ENCODE measurements at places on chromosomes 3 and 15.

GRCh38 chr3:27910456-27910855 lies 188.3 kb upstream of the EOMES start:
- DNase-seq, result no peak

GRCh38 chr15:48966595-48967301 lies 3.0 kb upstream of the SHC4 start:
- no peak for DNase-seq

- DNase-seq, result peak; percentile 90
Observed at GRCh38 chr3:194333212-194333980, 17.7 kb downstream of the CPN2 start.

- DNase-seq, result no peak
Observed at GRCh38 chr15:56776839-56777238, 43.5 kb upstream of the ZNF280D start.

- DNase-seq, result no peak
Observed at GRCh38 chr3:134857356-134857755, 62.3 kb downstream of the EPHB1 start.

DNA sequence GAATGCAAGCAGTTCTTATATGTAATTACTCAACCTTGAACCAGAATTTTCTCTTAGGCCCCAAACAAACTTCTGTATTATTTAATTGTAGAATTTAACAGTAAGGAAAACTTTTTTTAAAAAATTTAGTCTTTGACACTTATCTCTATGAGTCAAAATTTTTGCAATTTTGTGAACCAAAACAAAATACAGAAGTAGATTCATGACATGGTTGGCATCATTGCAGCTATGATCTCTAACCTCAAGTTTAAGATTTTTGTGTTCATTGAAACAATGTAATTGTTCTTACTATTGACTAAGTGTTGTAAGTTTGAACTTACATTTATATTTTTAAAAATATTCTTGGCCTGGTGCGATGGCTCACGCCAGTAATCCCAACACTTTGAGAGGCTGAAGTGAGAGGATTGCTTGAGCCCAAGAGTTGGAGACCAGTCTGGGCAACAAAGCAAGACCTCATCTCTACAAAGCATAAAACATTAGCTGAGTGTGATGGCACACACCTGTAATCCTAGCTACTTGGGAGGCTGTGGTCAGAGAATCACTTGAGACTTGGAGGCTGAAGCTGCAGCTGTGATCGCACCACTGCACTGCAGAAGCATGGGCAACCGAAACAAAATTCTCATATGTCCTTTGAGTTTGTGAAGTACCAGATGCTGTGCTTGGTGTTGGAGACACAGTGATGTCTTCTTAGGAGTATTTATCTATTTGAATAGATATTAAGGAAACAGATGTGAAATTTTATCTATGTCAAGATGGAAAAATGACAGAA lies 39.7 kb downstream of the STT3B start:
- no peak for DNase-seq

DNA sequence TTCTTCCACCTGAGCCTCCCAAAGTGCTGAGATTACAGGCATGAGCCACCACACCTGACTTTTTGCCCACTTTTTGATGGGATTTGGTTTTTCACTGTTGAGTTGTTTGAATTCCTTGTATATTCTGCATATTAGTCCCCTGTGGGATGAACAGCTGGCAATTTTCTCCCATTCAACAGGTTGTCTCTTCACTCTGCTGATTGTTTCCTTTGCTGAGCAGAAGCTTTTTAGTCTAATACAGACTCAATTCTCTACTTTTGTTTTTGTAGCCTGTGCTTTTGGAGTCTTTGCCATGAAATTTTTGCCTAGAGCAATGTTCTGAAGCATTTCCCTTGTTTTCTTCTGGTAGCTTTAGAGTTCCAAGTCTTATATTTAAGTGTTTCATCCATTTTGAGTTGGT lies 62.7 kb upstream of the MFGE8 start:
- no peak for DNase-seq

DNA sequence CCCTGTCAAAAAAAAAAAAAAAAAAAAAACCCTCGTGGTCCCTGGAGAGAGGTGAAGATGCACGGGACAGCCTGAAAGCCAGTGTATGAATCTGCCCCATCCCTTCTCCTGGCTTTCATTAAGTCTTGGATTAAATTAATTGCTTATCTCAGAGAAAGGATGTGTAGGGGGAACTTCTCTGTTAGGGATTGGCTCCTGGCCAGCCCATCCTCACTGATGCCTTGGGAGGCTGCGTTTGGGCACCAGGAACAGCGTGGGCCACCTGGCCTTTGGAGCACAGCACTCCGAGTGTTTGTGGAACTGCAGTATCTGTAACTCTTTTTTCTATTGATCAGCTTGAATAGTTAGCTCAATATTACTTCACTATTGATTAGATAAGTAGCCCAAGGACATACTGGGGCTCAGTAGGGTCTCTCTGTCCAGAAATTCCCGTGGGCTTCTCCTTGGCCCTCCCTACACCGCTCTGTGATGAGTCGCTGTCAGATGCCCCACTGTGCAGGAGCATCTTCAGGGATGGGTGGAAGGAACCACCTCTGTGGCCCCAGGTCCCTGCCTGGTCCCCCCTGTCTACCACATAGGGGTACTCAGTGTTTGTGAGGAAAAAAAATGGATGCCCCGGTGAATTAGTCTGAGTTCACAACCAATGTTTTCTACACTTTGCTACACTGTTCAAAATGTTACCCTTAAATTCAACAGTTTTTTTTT lies 2.0 kb downstream of the PXYLP1 start:
- no peak for DNase-seq

- DNase-seq, result no peak
Observed at GRCh38 chr15:26887926-26888666, 21.2 kb downstream of the GABRA5 start.

- DNase-seq, result no peak
Observed at GRCh38 chr3:194422188-194422587, 23.1 kb upstream of the GP5 start.

DNA sequence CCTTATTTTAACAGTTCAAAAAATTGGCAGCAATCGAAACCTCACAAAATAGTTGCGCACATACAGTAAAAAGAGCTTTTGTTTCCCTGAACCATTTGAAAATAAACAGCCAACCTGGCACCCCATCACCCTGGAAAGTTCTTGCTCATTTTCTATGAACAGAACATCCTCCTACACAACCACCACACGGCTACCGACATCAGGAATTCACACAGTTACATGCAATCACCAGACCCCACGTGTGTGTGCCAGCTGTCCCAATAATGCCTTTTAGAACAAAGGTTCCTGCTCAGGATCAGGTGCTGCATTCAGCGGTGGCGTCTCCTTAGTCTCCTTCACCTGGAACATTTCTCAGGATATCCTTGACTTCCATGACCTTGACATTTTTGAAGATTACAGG lies 186.5 kb downstream of the KLF13 start:
- no peak for DNase-seq

DNA sequence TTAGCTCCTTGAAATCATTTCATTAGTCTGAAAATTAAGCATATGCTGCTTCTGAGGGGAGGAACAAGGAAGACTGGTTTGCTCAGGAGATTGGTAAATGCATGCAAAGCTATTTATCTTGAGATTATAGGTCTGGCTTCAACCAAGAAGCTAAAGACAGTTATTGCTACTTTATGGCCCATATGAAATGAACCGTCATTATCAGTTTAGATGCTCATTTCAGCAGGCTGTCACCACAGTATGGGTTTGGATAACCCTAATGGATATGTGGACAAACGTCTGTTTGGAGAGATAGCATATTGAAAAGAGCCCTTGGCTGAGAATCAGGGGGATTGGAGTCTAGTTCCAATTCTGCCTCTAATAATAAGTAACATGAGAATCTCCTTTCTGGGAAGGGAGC lies 922.6 kb downstream of the TUSC7 start:
- DNase-seq, result no peak

GRCh38 chr3:46059432-46059831 lies 32.1 kb upstream of the XCR1 start:
- no peak for DNase-seq

- DNase-seq, result no peak
Observed at GRCh38 chr15:98126326-98127085, 166.0 kb downstream of the ARRDC4 start.

- no peak for DNase-seq
Observed at GRCh38 chr3:40042752-40043443, 233.5 kb downstream of the MYRIP start.

DNA sequence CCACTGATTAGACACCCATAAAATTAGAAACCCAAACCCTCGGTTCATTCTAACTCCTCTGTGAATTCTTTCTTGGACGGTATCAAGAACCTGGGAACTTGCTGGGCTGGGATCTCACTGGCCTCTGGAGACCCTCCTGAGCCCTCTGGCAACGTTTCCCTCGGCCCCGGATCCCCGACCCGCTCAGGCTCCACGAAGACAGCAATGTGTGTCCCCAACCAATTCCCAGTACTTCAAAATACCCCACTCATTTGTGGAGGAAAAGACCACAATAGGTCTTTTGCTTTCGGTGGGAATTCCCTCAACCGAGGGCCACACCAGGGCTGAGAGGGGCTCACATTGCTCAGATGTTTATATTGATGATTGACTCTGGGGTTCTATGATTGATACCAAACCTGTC lies 117.9 kb upstream of the PRR20G start:
- DNase-seq, result no peak

DNA sequence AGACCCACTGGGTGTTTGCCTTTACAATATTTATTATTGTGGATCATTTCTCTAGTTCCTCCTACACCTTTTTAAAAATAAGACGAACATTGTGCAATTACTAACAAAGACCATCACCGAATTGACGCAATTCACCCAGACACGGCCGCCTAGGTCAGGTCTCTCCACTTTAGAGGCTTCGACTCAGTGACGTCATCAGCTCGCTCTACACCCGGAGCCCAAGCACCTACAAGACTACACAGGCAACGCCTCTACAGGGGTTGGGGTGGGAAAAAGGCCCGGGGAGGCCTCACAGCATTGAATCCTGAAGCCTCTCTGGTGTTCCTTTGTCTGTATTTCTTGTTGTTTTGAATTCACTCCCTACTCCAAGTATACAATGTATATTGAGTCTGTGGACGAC lies 16.6 kb downstream of the ZIC4 start:
- DNase-seq, result peak; percentile 68

DNA sequence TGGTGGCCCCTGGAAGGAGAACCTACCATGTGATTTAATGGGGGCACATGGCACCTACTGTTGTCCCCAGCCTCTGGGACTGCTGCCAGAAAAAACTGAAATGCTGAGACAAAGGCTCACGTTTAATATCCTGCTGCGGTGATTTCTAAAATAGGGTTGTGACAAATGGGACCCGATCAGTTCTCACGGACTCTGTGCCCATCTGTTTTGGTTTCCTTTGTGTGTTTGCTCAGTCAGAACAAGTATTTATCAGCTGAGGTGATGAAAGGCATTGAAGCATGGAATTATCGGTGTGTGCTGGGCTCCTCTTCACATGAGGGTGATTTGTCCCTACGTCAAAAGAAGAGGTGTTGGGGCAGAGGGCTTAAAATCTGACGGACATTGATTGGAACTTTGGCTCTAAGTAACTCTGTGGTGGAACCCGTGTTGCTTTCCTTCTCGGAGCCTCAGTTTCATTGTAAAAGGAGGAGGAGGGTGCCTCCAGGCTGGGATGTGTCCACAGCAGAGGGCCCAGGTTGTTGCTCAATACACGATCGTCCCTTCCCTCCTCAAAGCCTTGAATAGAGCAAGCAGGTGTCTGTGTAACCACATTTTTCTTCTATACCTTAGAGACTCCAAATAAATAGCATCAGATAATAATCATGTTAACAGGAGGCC lies 283.3 kb upstream of the RGMA start:
- no peak for DNase-seq

GRCh38 chr3:54736459-54736858 lies 191.4 kb downstream of the LRTM1 start:
- no peak for DNase-seq

- peak; percentile 26 for DNase-seq
Observed at GRCh38 chr3:171328419-171329082, 131.7 kb downstream of the TNIK start.

GRCh38 chr3:147417551-147418295 lies 8.6 kb downstream of the ZIC1 start:
- DNase-seq, result peak; percentile 18

DNA sequence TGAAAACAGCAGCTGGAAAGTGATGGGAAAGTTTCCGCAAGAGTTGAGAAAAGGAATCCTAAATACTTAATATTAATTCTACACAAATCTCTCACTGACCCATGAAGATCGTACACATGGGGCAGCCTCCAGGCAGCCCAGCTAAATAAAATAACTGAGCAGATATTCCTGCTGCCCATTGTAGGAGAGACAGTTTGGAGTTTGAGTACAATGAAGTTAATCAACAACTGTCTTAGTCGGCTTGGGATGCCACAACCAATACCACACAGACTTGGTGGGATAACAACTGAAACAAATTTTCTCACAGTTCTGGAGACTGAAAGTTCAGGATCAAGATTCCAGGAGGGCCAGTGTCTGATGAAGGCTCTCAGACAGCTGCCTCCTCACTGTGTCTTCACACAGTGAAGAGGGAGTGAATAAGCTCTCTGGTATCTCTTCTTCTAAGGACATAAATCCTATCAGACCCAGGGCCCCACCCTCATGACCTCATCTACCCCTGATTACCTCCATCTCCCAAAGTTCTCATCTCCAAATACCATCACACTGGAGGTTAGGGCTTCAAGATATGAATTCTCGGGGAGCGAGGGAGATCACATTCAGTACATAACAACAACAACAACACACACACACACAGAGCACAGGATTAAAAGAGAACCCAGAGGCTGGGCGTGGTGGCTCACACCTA lies 9.7 kb downstream of the TRPM7 start:
- no peak for DNase-seq

GRCh38 chr3:12932347-12932746 lies 91.0 kb upstream of the RPL32 start:
- DNase-seq, result no peak

DNA sequence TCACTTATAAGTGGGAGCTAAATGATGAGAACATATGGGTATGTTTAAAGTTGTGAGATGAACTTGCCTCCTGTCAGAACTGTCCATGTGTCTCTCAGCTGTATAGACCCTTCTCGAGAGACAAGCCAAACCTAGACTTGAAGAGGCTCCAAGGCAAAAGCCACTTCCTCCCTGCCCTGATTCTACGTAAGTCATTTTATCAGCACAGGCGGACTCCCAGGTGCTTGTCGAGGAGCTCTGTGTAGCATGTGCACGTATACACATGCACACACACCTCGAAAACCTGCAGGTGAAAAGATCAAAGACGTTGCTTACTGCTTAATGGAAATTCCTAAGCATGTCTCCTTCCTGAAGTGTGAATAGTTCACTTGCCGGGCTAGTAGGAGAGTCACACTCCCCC lies 5.6 kb upstream of the CLEC3B start:
- DNase-seq, result no peak

Measured in neural progenitor cell (in vitro differentiated cells).